T-cell (primary cell): ENCODE measurements at places on chromosomes 5 and 9.

- no peak for DNase-seq
These were observed 140.0 kb downstream of the GCNT1 start for GRCh38 chr9:76598981-76599380.

- no peak for DNase-seq
These were observed 32.7 kb upstream of the GTF2H2C start for GRCh38 chr5:69527128-69527770.

GRCh38 chr9:83041771-83042170 is 21.2 kb downstream of the RASEF start:
- no peak for DNase-seq

- DNase-seq: no peak
These were observed 48.9 kb downstream of the RASEF start for GRCh38 chr9:83013867-83014605.

DNA sequence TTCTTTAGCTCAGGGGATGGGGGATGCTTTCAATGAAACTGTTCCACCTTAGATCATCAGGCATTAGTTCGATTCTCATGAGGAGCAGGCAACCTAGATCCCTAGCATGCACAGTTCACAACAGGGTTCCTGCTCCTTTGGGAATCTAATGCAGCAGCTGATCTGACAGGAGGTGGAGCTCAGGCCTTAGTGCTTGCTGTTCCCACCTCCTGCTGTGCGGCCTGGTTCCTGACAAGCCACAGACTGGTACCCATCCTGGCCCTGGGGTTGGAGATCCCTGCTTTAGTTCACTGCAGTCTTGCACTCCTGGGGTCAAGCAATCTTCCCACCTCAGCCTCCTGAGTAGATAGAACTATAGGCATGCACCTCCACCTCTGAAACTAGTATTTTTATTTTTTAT is 1369.8 kb upstream of the NUDT12 start:
- DNase-seq: no peak

DNA sequence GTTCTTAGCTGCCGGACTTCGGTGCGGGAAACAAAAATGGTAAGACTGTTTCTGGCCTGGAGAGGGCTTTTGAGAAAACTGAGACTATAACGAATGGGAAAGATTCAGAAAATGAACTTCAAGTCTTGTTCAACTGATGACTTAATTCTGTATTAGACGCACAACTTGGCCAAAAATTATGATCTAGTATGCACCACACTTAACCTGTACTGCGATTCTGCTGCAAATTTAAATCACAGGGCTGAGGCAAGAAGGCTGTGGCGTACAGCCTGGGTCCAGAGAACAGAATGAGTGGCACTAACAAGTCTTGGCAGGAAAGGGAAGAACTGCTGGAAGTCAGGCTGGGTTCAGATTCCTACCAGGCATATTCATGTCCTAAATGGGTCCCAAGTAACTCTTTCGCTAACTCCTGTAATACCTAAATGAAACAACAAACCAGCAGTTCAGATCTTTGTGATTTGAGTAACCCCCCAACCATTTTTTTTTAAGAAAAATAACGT is 781 bp upstream of the COL23A1 start:
- DNase-seq: no peak

DNA sequence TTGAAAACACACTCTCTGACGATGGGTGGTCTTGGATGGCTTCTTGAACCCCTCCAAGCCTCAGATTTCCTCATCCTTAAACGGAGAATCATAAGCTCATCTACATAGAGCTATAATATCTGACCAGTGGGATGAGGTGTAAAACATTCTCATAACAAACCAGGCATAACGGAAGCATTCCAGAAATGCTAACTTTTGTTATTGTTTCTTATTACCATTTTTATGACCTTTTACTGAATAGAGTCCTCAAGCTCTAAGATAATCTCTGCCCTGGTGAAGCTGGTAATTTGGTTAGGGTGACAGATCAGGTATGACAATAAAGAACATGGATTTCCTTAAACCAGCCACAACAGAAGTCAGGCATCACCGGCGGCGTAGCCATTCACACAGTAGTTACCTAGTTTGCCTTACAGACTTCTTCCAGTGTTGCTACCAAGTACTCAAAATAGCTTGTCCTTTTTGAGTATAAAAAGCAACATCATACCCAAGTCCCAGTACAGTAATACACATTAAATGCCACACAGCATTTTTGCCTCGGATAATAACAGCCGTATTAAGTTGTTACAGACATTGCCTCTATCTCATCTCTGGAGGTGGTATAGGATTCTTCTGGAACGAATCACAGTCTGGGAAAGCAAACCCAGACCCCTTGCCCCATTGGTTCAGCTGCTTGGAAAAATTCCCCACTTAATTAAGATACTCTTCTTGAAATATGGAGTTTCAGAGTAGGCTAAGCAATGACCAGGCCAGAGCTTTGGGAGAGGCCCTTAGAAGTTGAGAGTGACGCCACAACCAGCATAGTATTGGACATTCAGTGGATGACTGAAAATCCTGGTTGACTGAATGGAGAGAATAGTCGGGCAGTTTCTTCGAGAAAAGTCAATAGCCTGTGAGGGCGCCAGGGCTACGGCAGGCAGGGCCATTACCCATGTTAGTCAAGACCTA is 252.5 kb downstream of the SLIT3 start:
- no peak for DNase-seq

DNA sequence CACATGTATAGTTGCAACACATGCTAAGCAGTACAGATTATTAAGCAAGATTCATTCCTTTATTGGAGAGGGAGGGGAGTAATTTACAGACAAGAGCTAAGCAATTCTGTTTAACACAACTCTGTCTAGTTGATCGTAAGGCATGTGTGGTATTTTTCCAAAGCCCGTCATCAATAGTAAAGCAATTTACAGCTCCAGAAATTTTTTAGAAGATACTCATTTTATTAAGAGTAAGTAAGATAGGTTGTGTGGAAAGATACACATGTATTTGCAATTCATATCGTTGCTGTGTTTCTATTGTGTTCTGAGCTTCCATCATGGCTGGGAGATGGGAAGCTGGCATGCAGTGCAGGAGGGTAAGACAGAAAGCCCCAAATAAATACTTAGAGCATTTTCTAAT is 289.2 kb upstream of the TMEM161B start:
- DNase-seq: no peak

- no peak for DNase-seq
These were observed 78.4 kb upstream of the ACO1 start for GRCh38 chr9:32306006-32306405.

DNA sequence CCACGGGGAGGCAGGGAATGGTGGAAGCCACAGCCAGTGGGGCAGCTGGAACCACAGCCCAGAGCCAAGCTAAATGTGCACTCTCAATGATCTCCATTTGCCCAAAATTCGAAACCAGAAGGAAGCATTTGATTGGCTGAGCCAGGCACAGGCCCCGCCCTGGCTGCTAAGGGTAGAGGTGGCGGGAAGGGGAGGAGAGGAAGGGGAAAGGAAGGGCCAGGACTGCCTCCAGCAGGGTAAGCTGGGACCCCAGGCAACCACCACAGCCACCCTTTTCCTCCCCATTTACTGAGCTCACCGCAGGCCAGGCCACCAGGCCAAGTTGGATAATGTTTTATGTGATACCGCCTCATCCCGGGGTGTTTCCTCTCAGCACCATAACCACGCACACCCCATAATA is 100.3 kb upstream of the RAPGEF1 start:
- no peak for DNase-seq

GRCh38 chr5:561408-561807 is 37.2 kb upstream of the SLC9A3 start:
- DNase-seq: no peak

DNA sequence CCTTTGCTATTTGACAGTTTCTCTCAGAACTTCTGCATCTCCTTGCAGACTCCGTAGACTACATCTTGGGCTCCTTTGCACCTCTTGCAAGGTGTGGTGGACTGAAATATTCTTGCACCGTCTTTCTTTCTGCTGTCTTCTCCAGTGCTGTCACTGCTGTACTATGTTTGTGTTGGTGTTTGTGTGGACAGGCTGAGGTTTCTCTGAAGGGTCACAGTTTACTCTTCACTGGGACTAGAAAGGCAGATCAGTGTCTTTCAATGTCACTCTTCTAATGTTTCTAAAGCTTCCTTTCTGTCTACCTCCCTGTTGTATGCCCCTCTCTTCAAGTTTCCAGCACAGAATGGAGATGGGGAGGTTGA is 410.0 kb upstream of the CD180 start:
- DNase-seq: no peak

GRCh38 chr9:17521100-17521855 is 57.6 kb upstream of the SH3GL2 start:
- no peak for DNase-seq

DNA sequence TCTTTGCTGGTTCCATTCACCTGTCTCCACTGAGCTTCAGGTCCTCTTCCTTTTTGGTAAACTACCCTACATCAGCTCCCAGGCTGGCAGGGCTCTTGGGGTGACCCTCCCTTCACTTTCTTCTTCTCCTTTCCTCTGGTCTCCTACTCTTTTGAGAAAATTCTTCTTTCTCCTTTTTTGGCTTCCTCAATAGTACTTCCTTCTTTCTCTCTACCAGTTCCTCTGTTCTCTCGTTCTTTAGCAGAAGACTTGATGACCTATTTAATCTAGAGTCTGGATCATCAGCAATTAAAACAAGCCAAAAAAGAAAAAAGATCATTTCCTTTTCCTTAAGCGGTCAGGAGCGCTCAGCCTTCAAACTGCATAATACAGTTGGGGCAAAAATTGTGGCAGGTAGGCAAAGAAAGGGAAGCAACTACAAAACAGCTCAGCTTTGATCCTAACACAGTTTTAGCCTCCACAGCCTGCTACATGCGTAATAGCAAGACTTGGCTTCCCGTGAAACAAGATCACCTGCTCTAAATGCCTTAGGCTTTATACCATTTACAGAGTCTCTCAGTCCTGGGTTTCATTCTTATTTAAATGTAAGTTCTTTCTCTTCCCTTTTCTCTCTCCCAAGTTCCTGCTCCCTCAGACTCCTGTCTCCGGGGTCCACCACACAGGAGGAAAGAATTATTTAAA is 14.0 kb upstream of the GSN start:
- no peak for DNase-seq

- no peak for DNase-seq
These were observed 69.6 kb upstream of the SPATA31E1 start for GRCh38 chr9:87813119-87813463.

DNA sequence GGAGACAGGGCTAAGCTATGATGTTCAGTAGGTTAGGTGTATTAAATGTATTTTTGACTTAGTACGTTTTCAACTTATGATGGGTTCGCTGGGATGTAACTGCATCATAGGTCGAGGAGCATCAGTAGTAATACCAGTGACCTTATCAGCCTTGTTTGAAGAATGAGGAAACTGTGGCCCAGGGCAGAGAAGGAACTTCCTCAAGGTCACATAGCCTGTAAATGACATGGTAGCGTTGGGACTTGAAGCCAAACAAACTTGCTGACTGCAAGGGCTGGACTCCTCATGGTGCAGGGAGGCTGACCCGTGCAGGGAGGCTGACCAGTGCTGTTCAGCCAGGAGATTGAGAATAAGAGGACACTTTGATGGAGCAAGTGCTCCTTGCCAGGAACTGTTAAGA is 21.3 kb upstream of the PTPN3 start:
- no peak for DNase-seq

DNA sequence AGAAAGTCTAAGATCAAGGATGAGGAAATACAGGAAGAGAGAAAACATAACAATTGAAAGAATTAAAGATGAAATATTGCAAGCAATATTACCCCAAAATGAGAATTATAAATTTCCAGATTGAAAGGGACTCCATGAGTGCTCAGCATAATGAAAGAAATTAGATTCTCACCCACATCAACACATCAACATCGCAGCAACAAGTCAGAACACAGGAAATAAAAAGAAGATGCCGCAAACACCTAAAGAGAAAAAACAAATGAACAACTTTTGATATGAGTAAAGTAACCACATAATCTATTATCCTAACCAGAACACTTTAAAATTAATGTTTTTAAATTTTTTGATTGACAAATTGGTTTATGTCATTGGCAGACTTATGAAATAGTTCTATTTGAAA is 318.3 kb upstream of the PTGER4 start:
- no peak for DNase-seq

DNA sequence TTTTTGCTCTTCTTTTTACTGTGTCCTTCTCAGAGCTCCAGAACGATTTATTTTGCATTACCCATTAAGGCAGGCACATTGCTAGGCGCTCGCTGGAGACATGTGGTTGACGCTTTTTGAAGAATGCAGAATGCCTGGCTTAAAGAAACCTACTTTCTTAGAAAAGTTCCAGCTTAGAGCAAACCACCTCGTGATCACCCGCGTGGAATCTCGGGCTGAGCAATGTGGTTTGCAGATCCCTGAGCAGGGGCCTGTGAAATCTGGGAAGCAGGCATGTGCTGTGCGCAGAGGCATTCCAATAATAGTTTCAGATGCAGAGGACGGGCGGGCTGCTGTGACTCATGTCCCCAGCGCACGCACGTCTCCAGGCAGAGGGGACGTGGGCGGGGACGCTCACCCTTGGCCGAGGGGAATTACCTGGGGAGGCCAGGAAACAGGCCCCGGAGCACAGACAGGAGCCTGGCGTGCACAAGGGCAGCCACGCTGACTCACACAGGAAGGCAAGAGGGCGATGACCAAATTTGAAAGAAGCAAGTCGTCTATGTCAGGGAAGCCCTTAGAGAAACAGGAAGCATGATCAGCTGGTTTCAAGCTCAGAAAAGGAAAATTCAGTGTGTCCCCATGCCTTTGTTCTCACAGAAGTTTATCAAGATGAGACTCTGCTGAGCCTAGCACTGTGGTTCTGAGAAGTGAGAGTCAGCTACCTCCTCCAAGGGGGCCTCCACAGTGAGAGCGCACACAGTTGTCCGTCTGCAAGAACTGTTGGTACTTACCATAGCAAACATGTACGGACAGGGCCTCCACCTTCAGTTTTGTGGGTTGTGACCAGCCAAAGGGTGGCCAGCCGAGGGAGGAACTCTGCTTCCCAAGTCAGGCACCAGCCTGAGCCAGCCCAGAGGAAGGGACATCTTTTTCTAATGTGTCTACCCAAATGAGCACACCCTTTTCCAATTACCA is 218.6 kb downstream of the PIK3R1 start:
- peak; percentile 70 for DNase-seq

- DNase-seq: no peak
These were observed 29.7 kb downstream of the DAPK1 start for GRCh38 chr9:87527211-87527916.

- DNase-seq: no peak
These were observed 73.0 kb upstream of the STARD4 start for GRCh38 chr5:111585291-111585690.

- DNase-seq: no peak
These were observed 945 bp downstream of the ANKDD1B start for GRCh38 chr5:75612226-75612569.
